Epithelial cell of proximal tubule (primary cell): ENCODE measurements at places on chromosomes 2 and 18. TPM values are rescaled to one million over a fixed set of nuclear protein-coding genes. Genes with fewer than 3 reads are reported as not detected.

GRCh38 chr2:6630209-6630608 lies 235.5 kb downstream of the CMPK2 start:
- no peak for DNase-seq

- DNase-seq = no peak
Measured at GRCh38 chr18:59271606-59272220, 1.5 kb downstream of the RAX start.

DNA sequence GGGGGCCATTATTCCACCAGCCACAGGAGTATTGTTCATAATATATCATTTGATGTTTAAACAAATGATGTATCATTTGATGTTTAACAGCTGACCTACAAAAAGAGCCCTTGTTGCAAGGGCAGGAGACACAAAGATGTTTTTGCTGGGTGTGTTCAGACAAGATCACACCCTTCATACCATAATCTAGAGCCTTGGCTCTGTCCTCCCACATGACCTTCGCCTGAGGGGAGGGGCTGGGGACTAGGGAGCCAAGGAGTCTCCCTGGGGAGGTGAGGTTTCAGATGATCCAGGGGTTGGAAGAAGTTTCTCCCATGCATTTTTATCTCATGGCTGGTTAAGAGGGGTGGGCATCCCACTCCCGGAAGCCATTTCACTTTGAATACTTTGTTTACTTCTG lies 33.5 kb downstream of the CDC42EP3 start:
- no peak for DNase-seq

- DNase-seq = no peak
Measured at GRCh38 chr2:180017784-180018183, 10.7 kb upstream of the CWC22 start.

DNA sequence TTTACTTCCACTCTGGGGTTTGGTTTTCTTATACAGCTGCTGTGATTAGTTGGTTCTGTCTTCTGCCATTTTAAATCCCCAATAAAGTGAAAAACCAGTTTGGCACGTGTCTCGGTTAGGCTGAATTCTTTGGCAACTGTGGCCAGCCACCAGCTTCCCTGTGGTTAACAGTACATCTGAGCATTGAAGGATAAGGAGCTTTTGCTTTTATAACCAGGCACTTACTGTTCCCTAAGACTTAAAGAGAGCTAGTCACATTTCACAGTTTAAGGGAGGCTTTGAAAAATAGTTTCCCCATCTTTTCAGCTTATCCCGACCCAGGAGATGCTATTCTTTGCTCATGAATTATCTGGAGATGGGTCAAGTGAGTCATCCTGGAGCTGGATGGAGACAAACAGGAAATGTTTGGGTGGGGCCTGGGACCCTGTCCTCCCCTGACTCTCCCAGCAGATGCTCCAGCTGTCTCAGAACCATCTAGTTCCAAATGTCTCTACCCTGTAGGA lies 57.3 kb upstream of the EML6 start:
- no peak for DNase-seq

DNA sequence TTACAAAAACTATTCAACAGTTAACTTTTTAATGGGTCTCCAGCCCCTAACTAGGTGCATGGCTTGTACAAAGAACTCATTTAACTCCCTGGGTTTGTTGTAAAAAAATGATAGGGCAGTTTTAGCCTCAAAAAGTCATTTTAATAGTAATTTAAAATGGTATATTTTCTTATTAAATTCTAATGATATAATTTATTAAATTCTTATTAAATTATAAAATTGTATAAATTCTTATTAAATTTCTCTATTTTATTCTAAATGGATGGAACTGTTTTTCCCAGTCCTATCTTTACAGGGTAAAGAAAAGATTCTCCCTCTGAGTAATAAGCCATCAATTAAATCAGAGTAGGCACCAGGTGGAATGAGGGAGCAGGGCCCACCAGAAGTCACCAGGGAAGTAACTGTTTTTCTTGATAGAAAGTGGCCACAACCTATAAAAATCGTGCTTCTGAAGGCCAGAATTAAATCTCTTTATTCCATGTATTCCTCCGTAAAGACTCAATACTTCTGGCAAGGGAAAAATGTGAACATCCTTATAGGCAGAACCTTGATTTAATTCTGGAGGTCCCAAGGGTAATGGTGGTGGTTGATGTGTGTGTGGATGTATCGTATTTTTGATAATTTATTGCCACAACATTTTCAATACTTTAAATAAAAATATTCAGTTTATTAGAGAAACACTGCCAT lies 814 bp downstream of the FKBP7 start:
- DNase-seq = no peak

Gene TMEM178A
- 2.8 and 2.9 TPM in 2 replicates for total RNA-seq

Gene CDH20
- not detected in 2 replicates for total RNA-seq
